Activated CD4-positive, alpha-beta T cell treated with anti-CD3 and anti-CD28 coated beads, Interleukin-2, amount 10 ng/mL, durations not matched to agents 7 days and 5 days (primary cell): ENCODE measurements at places on chromosomes 1 and 21. TPM values are rescaled to one million over a fixed set of nuclear protein-coding genes. Genes with fewer than 3 reads are reported as not detected.

Gene FCRLA
- not detected for total RNA-seq

Gene TARBP1
- 33.2 TPM for total RNA-seq

Gene KCND3
- total RNA-seq, result not detected

Gene TSSK3
- 1.5 TPM for total RNA-seq

Gene PHLDA3
- total RNA-seq, result 12.1 TPM

Gene TUT4
- 88.0 TPM for total RNA-seq

Gene PLA2G5
- total RNA-seq, result not detected

Gene DPYD
- 63.5 TPM for total RNA-seq

Gene PDE4DIP
- total RNA-seq, result 30.2 TPM

Gene JAM2
- 0.23 TPM for total RNA-seq

Gene HPDL
- total RNA-seq, result 6.2 TPM

Gene BSND
- total RNA-seq, result 0.05 TPM

Gene SAMD13
- 0.15 TPM for total RNA-seq

Gene STRIP1
- 35.9 TPM for total RNA-seq

Gene TMPRSS3
- 7.4 TPM for total RNA-seq

Gene ERG
- not detected for total RNA-seq

Gene TTC22
- 10.6 TPM for total RNA-seq

Gene EXTL1
- total RNA-seq, result not detected

Gene APP
- total RNA-seq, result 31.4 TPM

Gene PLPPR4
- not detected for total RNA-seq

Gene ALX3
- total RNA-seq, result not detected

Gene SPOCD1
- total RNA-seq, result 0.08 TPM

Gene LRRC52
- not detected for total RNA-seq

Gene TNFSF18
- total RNA-seq, result not detected

Gene FCGR2B
- total RNA-seq, result not detected

Gene HCRTR1
- total RNA-seq, result not detected

Gene TNFRSF14
- total RNA-seq, result 192 TPM

Gene OPTC
- not detected for total RNA-seq

Gene INAVA
- total RNA-seq, result not detected

Gene SYDE2
- total RNA-seq, result 1.6 TPM
